Activated naive CD4-positive, alpha-beta T cell treated with anti-CD3 and anti-CD28 coated beads, Interleukin-2, amount 50 U/mL, for 72 hours (primary cell): ENCODE measurements at places on chromosomes 7 and 10. TPM values are rescaled to one million over a fixed set of nuclear protein-coding genes. Genes with fewer than 3 reads are reported as not detected.

The SYT15B gene
- 0.23 TPM for total RNA-seq

The LEP gene
- total RNA-seq, result not detected

The CALHM3 gene
- not detected for total RNA-seq

The HOXA9 gene
- total RNA-seq, result not detected

The OPN4 gene
- not detected for total RNA-seq

The NANOS1 gene
- not detected for total RNA-seq

The GDF10 gene
- total RNA-seq, result 0.14 TPM

The WNT8B gene
- 0.20 TPM for total RNA-seq

The CLDN4 gene
- total RNA-seq, result 0.57 TPM

The GIMAP8 gene
- total RNA-seq, result 17.7 TPM

The CLCN1 gene
- total RNA-seq, result 0.12 TPM

The MACC1 gene
- not detected for total RNA-seq

The ITGB8 gene
- total RNA-seq, result 0.02 TPM

The MEIG1 gene
- 0.59 TPM for total RNA-seq

The EBF3 gene
- total RNA-seq, result not detected

GRCh38 chr10:101487399-101487798 lies 100.7 kb downstream of the POLL start:
- no peak for DNase-seq

DNA sequence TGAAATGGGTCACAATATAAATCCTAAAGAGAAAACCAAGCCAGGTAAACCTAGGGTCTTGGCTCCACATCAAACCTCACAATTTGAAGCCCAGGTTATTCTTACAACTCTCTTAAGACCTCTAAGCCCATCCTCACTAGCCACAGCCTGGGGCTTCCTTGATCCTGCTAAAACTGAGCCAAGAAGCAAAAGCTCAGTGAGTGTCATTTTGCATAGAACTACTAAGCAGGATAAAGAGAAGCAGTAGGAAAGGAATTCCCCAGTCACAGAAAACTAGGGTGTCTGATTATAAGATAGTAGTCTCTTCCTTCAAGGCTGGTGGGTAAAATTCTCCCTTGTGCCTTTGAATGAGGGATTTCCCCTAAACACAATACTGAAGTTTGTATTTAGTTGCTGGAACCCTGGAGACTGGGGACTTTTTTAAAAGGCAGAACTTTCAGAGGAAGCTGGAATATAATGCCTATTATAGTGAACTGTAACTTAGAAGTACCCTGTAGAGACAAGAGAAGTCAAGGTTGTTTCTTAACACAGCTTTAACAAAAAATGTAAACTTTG lies 196.6 kb upstream of the KIAA1217 start:
- no peak for DNase-seq

GRCh38 chr7:100886936-100887515 lies 2.5 kb downstream of the UFSP1 start:
- DNase-seq, result no peak

- no peak for DNase-seq
These were observed 36.8 kb downstream of the SRI start for GRCh38 chr7:88183051-88183450.

DNA sequence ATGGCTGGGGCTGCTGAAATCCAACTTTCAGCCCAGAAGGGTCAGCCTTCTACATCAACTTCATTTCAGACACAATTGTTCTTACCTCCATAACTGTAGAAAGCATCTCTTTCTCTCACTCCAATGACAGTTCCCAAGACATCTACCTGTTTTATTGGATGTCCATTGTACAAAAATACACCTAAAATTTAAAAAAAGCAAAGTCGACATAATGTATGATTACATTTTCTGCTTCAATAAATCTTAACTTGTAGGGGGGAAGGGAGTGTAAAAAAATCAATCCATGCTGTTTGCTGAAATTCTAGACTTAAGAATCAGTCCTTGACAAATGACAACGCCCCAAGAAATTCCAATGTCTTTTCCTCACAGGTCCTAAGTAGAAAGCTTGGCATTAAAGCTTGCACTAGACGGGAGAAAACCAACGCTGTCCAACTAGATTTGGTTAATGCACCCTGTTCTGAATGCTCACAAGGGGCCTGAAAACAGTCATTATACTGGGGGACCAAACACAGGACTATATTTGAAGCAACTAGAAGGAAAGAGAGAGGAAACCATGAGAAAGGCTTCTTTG lies 7.5 kb downstream of the STN1 start:
- no peak for DNase-seq

- DNase-seq, result no peak
These were observed 29.6 kb downstream of the GOLGA7B start for GRCh38 chr10:97879241-97879640.

- peak; percentile 58 for DNase-seq
These were observed 102.2 kb downstream of the MYOF start for GRCh38 chr10:93379731-93380575.

DNA sequence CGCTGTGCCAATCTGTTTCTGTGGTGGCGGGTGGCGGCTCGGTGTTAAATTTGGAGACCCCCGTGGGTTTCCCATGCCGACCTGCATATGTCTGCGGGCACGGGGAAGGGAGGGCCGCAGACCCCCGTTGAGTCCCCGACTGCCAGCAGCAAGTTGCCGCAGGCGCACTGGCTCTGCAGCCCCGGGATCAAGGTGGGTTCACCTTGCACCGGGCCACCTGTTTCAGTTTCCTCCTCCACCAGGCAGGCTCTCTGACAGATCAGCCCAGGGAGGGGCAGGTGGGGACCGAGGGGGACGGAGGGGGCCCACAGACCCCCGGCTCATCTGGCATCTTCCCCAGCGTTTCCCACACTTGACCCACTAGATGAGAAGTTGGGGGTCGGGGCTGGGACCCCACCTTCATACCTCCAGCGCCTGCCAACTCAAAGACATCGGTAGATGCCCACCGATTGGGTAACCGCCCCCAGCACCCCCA lies 95.9 kb downstream of the CUX1 start:
- no peak for DNase-seq

DNA sequence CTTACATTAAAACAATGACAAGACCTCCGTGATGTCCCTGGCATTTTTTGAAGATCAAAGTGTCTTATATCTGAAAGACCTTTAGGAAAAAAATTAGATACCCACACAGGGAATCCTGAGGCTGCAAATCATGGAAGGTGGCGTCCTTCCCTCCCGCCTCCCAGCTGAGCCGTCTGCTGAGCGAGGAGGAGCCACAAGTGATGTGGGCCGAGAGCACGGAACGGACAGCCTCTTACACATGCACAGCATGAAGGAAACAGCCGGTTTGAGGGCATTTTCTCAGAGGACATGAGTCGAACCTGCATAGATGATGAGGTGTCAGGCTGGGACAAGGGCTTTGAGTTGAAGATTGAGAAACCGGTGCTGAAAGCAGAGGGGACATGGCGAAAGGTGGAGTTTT lies 163.3 kb downstream of the ADARB2 start:
- DNase-seq, result no peak

- no peak for DNase-seq
These were observed 65.7 kb downstream of the GBF1 start for GRCh38 chr10:102311025-102311420.

DNA sequence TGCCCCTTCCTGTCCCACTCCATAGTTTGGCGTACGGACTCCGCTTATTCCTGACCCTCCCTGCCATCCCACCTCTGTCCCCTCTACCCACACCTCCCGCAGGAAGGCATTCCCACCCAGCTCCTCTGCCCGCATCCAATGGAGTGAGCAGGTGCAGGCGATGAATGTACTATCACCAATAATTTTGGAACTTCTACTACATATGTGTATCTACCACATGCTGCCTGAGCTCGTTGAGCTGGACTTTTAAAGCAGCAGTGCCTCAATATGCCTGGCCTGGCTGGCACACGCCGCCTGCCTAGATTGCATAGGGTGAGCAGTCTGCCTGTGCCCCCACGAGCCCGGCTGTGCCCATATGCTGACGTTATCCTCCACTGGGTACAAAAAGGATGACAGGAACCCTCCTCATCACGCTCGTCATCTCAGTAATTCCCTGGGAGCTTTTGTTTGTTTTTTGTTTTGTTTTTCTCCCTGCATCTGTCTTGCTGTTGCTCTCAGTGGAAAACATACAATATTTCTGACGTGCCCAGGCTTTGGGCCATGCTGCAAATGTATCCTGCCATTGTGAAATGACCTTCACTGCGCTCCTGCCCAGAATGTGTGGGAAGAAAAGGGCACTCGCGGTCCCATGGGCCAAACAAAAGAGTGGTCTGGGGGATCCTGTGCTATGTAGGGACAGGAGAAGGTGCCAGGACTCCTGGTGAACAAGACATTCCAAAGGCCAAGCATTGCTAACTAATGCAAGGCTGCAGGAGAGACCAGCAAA lies 302.8 kb downstream of the PTPRN2 start:
- DNase-seq, result no peak

DNA sequence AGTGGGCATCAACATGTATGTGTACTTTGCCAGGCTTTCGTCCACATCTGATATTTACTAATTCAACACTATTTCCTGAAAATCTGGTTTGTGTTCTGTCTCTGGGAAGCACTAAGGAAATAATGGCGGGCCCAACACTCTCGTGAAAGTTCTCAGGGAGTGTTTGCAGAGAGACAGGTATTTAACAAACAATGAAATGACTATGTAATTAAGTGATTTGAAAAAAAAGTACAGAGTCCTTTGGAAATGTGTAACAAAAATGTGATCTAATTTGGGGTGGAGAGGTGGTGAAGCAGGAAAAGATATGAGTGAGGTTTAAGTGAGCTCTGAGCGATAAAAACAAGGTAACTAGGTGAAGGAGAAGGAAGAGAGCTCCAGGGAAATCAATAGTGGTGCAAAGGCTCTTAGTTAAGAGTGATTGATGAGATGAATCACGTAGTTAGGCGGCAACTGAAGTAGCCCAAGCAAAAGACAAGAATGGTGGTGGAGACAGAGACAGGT lies 95.3 kb upstream of the DNAJB12 start:
- DNase-seq, result no peak

DNA sequence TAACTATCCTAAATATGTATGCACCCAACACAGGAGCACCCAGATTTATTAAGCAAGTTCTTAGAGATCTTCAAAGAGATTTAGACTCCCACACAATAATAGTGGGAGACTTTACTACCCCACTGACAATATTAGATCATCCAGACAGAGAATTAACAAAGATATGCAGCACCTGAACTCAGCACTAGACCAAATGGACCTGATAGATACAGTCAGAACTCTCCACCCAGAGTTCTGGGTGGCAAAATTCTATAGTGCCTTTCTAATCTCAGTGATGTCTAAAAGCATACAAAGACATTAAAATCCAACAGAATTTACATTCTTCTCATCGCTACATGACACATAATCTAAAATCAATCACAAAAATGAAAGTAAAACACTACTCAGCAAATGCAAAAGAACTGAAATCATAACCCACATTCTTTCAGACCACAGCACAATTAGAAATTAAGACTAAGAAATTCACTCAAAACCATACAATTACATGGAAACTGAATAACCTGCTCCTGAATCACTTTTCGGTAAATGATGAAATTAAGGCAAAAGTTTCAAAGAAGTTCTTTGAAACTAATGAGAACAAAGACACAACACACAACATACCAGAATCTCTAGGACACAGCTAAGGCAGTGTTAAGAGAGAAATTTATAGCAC lies 183.2 kb downstream of the AGMO start:
- DNase-seq, result no peak

- no peak for DNase-seq
These were observed 37.3 kb upstream of the TPST1 start for GRCh38 chr7:66167773-66168387.

DNA sequence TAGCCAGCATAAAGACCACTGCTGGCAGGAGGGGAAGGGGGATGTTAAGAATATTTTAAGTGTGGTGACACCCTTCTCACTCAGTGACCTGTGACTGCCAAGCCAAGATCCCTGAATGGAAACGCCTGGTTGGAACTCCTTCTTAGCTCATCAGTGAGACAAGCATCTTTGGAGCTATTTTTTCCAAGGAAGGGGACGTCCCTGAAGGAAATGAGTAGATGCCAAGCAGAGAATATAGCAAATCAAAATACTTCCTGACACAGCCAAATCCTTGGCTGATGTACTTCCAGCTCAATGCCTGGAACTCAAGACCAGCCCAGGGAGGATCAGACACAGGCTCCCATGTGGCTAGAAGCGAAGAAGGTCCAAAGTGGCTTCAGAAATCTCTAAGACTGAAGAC lies 82.2 kb downstream of the SORBS1 start:
- DNase-seq, result no peak

- no peak for DNase-seq
These were observed 88.0 kb downstream of the MDFIC start for GRCh38 chr7:115009736-115010440.

DNA sequence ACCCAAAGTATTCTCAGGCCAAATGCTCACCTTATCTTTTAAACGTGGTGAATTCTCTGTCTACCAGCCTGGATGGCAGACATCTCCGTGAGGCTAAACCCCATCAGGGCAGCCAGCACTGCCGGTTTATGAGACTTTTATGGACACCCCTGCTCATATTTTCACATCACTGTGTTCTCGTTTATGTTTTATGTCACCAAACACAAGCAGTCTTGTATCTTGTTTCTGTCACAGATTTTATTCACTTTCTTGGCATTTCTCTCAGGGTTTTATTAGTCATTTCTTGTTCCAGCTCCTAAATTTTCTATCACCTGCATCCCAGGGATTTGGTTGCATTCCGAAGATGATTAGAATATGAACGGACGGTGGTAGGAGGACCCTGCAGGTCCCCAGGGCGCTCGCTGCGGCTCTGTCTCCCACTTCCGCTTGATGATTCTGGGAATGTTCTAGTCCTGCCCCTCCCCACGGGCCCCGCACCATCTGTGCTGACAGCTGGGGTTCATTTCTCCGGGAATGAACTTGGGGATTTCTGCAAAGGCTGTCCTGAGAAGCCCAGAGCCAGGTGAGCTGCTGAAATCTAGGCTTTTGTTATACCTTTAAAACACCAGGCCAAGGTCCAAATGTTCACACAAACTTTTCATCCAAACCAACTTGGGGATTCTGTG lies 217.6 kb downstream of the GFRA1 start:
- no peak for DNase-seq

- DNase-seq, result no peak
These were observed 136.5 kb upstream of the NAMPT start for GRCh38 chr7:106421181-106421762.
